ENCODE measurements at places on chromosomes 11 and 22.
A peak's percentile ranks its signal among the peaks of the same experiment; 100 is the strongest.

- DNase-seq, result no peak
These were observed 126.6 kb downstream of the BUD13 start for GRCh38 chr11:116646191-116646590.

GRCh38 chr11:69380451-69380901 lies 86.5 kb downstream of the MYEOV start:
- peak; percentile 45 for DNase-seq

DNA sequence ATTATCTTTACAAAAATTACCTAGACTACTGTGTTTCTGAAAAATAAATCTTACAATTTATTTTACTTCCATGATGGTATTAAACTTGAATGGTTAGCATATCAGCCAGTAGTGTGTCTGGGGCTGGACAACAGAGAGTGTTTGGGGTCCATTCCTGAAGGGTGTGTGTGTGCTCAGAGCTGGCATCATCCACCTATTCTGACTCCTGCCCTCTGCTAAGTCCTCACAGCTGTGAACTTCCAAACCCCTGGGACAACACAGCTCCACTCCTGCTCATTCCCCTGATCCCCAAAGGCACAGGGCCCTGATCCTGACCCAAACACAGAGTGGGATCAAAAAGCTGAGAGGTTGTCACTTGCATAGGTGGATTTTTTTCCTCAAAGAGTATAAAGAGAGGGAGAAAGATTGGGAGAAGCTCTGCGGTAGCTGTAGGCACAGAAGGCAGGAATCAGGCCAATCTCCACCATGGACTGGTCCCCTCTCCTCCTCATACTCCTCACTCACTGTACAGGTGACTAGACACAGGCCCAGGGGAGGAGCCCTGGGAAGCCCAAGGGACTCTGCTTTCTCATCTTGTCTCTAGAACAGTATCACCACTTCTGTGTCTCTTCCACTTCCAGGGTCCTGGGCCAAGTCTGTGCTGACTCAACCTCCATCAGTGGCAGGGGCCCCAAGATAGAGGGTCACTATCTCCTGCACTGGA lies 55.7 kb upstream of the TOP3B start:
- DNase-seq, result no peak

GRCh38 chr11:44110231-44110679 lies 14.8 kb downstream of the EXT2 start:
- peak; percentile 70 for DNase-seq

DNA sequence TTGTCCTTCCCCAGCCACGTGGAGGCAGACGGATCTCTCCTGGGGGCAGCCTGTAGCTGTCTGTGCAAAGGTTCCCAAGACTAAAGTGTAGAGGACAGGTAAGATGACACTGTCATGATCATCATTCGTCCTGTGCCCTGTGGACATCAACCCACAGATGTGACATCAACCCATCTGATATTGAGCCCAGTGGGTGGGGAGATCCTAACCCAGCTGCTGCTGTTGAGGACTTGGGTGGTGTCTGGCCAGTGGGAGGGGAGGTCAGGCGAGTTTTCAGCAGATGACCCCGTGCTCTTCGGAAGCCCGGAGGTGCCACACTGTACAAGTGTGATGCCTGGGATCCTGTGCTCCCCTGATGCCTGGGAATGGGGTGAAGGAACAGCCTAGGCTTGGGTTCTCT lies 1.2 kb upstream of the GAL start:
- no peak for DNase-seq

GRCh38 chr11:80155412-80156017 lies 714.7 kb upstream of the TENM4 start:
- DNase-seq, result no peak

DNA sequence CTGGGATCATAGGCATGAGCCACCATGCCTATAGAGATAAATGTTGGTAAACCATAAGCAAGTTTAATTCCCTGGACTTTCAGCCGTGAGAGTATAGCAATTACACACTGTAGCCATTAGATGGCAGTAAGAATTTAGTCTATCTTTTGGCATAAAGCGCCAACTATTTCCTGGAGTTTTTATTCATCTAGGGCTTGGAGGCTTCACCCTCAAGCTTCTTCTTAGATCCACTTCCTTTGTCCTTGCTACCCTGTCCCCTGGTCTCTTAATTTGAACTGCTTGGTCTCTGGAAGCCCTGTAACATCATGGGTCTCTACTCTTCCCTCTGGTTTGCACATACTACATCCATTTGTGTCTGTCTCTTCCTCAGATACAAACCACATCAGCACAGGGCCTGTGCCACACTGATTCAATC lies 38.2 kb downstream of the OR10A6 start:
- no peak for DNase-seq

DNA sequence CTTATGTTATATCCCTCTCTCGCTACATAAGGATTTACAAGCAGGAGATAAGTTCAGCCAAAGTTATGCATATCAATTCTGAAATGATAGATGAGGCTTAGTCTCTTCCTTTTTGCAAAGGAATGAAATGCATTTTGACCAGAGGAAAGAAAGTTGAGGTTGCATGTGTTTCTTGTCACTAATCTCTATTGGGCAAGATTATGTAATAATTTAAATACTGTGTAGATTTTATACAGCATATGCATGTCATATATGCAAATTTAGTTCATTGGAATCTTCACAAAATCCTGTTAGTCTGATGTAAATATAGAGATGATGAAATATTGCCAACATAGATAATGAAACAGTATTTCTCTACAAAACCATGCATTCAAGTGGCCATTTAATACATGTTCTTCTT lies 858.7 kb upstream of the RAG2 start:
- DNase-seq, result no peak

DNA sequence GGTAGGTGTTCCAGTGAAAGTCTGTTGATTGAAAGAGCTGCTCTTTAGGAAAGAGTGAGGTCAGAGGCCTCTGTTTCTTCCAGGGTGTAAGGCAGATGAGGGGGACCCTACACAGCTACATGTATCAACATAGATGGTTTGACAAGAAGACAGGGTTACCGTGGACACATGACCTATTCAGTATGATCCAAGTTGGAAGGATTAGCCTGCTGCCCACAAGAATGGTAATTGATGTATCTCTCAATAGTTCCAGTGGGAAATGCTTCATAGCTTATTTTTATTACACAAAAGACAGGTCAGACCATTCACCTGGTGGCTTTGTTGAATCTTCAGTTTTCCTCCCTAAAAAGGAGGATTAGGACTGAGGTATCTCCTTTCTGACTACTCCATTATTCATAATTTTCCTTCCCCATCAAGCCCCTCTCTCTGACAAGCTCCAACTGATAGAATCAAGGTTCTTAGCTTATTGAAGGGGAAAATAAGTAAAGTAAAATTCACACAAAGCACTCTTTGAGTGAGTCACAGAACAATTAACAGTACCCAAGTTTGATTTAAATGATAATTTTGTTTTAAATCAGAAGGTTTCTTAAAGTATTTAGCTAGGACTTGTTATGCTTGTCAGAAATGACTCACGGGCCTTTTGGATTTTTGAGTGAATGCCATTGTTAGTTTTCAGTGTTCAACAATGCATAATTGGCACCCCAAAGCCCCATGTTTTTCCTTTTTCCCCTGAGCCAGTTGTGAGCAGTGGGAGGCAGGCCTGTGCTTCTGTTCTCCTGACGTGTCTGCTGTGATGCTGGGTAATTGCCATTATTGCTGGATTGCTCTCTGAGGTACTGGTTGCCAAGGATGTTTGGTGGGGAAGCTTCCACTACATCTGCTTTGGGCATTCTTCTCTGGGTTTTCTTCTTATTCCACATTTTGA lies 373.2 kb downstream of the DDX10 start:
- DNase-seq, result no peak

DNA sequence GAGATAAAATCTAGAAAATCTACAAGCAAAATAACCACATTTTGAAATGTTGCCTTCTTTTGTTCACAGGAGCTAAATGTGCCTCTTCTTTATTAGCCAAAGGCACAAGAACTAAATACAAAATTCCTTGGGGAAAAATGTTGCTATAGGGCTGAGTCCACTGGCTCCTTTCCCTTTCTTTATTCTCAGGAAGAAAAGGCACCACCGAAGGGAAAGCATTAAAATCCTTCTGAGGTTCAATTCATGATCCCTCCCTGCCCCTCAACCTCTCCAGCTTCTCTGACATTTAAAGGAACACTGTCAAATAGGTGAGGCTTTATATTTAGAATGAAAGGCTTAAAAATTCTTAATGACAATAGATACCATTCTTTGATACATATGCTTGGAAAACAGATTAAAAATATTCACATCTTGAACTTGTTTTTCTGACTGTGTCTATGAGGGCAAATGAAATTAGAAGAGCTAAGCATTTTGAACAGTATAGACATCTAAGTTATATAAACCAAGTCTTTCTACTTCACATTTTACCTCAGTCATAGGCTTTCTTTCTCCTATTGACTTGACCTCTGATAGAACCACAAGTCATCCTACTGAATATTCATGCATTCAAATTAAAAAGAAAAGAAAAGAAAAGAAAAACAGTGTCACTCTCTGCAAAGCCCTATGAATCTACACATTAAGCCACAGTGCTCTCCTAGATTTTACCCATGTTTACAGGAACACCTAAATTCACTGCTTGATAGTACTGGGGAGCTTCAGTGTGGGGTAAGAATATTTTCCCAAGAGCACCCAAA lies 148.2 kb downstream of the MAML2 start:
- DNase-seq, result no peak

DNA sequence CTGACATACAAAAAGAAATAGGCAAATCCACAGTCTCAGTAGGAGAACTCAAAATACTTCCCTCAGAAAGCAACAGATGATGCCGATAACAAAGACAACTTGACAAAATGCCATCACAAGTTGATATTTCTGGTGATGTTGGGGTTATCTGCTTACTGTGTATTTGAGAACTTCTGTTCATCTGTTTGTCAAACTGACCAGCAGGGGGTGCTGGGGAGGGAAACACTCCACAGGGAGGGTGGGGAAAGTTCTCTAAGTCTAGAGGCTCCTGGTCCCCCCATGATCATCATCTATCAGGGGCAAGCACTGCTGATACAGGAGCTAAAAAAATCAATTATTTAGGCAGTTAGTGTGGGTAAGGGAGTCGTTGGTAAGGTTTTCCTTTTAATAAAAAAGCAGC lies 19.2 kb downstream of the GLYATL1 start:
- DNase-seq, result peak; percentile 21

DNA sequence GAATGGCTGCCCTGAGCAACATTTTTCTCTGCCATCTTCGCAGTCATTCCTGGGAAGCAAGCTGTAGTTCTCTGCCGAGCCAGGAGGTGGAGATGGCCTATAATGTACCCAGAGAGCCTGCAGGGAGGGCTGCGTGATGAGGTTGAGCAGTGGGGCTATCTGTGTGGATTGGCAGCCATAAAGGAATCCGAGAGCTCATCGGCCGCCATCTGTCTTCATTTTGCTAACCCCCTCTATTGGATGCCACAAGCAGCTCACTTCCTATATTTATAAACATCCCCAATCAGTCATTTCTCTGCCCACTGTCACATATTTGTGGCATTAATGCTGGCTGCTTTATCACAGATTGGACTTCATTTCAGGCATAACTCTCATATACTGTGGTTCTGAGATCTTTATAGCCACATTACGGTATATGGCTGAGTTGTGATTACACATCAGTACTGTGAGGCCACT lies 209.5 kb downstream of the NTM start:
- peak; percentile 58 for DNase-seq

DNA sequence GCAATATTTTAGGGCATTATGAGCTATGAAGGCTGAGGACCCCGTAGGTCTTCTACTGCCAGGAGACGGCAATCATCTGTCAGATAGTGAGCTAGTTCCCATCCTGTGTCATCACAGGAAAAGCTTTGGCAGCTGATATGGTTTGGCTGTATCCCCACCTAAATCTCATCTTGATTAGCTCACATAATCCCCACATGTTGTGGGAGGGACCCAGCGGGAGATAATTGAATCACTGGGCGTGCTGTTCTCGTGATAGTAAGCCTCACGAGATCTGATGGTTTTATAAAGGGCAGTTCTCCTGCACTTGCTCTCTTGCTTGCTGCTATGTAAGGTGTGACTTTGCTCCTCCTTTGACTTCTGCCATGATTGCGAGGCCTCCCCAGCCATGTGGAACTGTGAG lies 18.1 kb downstream of the CSRP3 start:
- no peak for DNase-seq

- no peak for DNase-seq
These were observed 419.4 kb downstream of the DYNC2H1 start for GRCh38 chr11:103528596-103528995.

DNA sequence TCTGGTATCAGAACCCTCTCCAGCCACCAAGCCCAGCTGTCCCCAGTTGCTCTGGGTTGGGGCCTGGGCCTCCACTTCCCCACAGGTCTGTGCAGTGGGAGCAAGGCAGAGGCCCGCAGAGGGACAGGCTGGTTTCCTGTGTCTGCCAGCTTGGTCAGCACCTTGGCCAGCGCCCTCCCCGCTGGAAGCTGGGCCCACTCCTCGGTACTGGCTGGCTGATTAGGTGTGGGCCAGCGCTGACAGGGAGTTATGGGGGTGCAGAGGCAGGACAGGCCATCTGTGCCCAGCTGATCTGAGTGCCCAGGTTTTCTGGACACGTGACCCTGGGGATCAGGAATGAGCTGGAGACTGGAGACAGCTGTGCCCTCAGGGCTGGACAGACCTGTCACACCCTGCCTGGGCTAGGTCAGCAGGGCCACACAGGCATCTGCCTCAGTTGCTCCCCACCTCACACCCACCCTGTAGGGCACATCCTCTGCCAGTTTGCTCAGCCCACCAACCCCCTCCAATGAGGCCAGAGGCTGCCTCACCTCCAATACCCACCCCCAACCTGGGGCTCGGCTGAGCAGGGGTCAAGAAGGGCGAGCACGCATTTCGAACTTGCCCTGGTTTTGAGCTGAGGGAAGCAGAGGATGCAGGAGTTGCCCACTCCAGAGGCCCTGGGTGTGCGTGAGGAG lies 175.3 kb downstream of the IGLL1 start:
- DNase-seq, result peak; percentile 77

DNA sequence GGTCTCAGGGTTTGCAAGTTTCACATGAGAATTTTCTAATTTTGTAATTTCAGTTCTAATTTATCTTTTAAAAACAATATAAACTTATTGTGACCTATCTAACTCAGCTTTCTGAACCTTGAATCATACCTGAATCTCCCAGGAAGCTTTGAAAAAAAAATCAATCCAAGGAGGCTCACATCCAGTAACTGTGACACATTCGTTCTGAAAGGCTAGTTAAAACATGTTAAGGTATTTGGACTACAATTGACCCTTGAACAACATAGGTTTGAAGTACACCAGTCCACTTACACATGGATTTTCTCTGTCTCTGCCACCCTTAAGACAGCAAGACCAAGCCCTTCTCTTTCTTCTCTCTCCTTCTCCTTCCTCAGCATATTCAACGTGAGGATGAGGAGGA lies 40.0 kb downstream of the DDI1 start:
- DNase-seq, result no peak

- no peak for DNase-seq
These were observed 10.5 kb upstream of the MMP3 start for GRCh38 chr11:102853956-102854355.

GRCh38 chr22:43015677-43016042 lies 711 bp upstream of the PACSIN2 start:
- DNase-seq, result no peak

- no peak for DNase-seq
These were observed 16.2 kb downstream of the MUC6 start for GRCh38 chr11:1020211-1020905.

GRCh38 chr11:77590194-77590782 lies 535 bp downstream of the AQP11 start:
- no peak for DNase-seq

GRCh38 chr11:74022546-74022945 lies 13.7 kb upstream of the UCP3 start:
- no peak for DNase-seq
